Pons (tissue), 1 donor: ENCODE measurements at places on chromosomes 5 and 9.

GRCh38 chr9:95724253-95724991 lies 151.1 kb upstream of the ERCC6L2 start:
- DNase-seq = no peak

DNA sequence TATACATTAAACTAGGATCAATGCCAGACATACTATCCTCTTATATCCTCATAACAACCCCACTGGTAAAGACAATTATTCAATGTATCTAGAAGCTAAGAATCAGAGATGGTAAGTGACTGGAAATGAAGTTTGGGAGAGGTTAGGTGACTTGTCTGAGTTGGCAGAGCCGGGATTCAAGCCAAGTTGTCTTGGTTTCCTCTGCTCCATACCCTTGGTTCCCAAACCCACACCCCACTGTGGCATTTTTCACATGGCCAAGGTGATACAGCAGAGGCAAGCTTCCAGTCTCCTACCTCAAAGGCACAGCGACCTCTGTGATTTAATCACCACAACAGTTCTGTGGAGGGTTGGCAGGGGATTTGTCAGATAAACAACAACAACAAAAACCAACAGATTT lies 34.7 kb upstream of the ADRB2 start:
- DNase-seq = no peak

- DNase-seq = peak; percentile 47
Measured at GRCh38 chr5:87138091-87138805, 129.4 kb upstream of the RASA1 start.

GRCh38 chr5:138408023-138408422 lies 30.8 kb upstream of the REEP2 start:
- no peak for DNase-seq

DNA sequence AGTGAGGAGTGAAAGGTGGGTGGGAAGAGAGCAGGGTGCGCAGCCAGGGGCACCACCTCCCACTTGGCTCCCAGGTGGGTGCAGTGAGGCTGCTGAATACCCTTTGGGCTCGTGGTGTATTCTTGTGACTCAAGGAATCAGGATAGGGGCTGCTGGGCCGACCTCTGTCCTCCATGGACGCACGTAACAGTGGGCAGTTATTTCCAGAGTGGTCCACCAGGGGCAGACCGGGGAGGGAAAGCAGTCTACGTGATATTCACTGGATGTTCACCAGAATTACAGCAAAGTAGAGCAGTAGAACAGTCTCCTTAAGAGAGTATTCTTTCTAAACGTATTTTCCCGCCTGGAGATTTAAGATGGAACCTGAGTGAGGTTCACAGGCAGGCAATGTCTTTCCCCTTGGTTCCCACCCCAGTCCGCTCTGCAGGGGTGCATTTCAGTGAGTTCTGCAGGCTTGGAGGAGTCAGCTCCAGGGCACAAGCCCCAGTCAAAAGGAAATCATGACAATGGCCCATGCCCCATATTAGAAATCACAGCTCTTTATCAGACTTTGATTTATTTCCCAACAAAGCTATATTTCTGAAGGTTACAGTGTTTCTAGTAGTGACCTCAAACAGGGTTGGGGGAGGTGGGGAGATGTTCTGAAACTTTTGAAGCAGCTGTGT lies 88.7 kb downstream of the SYK start:
- no peak for DNase-seq

- no peak for DNase-seq
Measured at GRCh38 chr5:10289991-10290390, 17.7 kb downstream of the CMBL start.

DNA sequence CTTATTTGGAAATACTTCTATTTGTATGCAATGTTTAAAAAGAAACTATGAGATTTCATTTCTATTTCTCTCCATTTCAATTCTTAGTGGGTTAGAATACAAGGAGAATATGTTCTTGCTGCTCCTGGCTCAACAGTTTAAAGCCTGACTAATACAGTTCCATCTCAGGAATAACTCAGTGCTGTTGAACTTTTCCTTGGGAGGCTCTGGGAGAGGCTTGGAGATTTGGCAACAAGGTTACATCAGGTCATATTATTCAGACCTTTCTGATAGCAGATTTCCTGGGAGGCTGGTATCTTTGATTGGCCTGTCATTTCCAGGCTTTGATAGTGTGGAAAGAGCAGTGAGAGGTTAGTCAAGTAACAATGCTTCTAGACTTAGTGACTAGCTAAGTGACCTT lies 481.7 kb upstream of the KLF4 start:
- DNase-seq = no peak

DNA sequence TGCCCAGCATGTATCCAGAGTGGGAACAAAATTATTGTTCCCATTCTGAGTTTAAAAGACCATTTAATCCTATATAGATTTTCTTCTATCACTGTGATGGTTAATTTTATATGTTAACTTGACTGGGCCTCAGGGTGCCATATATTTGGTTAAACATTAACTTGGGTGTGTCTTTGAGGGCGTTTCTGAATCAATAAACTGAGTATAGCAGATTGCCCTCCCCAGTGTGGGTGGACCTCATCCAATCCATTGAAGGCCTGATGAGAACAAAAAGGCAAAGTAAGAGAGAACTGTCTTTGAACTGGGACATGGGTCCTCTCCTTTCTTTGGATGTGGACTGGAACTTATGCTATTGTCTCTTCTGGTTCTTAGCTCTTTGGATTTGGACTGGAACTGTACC lies 17.3 kb downstream of the RIOK2 start:
- DNase-seq = no peak

DNA sequence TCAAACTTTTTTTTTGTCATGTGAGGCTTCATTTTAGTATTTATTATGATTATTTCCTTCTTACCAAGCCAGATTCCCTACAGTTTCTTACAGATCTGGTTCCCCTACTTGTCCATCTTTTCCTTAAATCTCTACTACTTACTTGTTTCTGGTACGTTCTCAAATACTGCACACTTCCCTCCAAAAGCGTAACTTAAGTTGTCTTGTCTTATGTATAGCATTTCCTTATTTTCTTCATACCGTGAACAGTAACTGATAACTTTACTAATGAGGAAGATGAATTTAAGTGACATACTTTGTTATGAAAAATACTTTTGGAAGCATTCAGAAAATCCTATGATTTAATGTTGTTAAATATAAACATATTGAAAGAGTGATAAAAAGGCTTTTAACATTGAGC lies 67.3 kb downstream of the PARP8 start:
- DNase-seq = peak; percentile 34

GRCh38 chr9:33221568-33221884 lies 18.4 kb upstream of the SPINK4 start:
- DNase-seq = no peak

- DNase-seq = no peak
Measured at GRCh38 chr5:61115968-61116367, 46.3 kb downstream of the SMIM15 start.

GRCh38 chr9:125745018-125745417 lies 2.2 kb upstream of the PBX3 start:
- DNase-seq = peak; percentile 6

DNA sequence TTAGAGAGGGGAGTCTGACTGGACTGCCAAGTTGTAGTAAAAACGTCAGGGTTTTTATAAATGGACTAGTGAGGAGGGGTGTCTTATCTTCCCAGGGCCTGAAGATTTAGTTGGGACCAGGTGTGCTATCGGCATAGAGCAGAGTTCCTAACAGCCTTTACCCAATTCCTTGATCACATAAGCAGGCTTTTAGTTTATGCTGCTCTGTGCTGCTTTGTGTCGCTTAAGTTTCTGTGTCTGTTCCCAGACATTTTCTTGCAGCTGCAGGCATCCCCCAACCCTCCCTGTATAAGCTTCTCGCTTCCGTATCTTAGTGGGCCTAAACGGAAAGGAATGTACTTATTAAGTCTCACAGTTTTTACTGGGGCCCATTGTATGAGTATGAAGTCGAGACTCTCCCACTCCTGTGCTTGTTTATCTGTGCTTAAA lies 2.6 kb upstream of the SMC5 start:
- no peak for DNase-seq
